ENCODE measurements at places on chromosomes 6 and 20.

GRCh38 chr6:30042476-30042875 lies 18.6 kb upstream of the POLR1H start:
- DNase-seq, result no peak

DNA sequence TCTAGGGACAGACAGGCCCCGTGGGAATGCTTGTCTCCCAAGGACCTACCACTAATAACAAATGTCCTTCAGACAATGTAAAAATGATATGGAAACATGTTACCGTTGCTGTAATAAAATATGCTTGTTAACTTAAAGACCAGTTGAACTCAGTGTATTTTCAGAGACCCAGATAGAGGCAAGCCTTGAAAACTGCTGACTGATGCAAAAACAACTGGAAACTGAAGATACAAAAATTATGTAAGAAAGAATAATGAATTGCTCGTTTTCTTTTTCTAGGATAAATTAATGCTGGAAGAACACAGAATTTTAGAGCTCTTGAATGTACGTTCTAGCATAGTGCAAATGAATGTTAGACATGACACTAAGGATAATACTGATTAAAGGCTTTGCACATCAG lies 311.5 kb upstream of the MAN1A1 start:
- DNase-seq, result no peak

- DNase-seq, result no peak
These were observed 12.1 kb downstream of the ZDHHC14 start for GRCh38 chr6:157392927-157393668.

DNA sequence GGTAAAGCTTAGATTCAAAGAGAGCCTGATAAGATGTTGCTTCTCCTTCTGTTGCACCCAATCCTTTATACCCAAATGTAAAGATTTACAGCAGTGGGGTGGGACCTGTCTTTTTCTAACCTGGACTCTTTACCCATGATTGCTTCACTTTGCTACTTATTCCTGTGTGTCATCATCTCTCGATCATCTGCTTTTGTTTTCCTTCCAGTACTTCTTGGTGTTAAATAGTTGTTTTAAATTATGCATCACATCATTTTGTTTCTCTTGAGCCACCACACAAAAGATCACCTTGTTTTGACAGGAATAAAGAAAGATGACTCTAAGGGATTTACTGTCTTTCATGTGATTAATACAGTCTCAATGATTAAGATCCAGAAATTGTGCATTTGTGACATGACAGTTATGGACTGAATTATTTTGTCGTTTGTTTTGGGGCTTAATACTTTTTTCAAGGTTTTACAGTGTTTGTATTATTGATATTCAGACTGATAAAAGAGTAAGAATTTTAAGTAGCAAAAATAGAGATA lies 123.1 kb downstream of the CDKAL1 start:
- DNase-seq, result no peak

DNA sequence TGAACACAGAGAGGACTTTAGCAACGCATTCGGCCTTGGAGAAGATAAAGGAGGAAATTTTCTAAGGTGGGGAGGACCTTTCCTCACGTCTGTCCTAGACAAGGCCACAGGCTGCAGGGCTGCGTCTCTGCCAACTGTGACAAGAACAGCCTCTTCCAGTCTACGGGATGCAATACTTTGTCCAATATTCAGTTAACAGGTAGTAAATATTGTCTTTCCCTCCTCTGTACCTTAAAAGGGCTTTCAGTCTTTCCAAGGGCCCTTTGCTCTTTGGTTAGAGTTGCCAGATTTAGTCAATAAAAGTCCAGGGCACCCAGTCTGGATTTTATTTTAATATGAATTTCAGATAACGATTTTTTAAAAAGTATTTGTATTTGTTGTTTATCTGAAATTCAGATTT lies 78.2 kb downstream of the ELOVL4 start:
- no peak for DNase-seq

GRCh38 chr6:69985180-69985579 lies 118.8 kb downstream of the COL19A1 start:
- no peak for DNase-seq

DNA sequence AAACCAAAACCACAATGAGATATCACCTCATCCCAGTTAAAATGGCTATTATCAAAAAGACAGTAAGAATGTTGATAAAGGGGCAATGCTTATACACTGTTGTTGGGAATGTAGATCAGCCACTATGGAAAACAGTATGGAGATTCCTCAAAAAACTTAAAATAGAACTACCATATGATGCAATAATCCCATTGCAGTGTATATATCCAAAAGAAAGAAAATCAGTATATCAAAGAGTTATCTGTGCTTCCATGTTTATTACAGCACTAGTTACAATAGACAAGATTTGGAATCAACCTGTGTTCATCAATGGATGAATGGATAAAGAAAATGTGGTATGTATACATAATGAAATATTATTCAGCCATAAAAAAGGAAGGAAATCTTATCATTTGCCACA lies 3.5 kb upstream of the FABP7 start:
- no peak for DNase-seq

DNA sequence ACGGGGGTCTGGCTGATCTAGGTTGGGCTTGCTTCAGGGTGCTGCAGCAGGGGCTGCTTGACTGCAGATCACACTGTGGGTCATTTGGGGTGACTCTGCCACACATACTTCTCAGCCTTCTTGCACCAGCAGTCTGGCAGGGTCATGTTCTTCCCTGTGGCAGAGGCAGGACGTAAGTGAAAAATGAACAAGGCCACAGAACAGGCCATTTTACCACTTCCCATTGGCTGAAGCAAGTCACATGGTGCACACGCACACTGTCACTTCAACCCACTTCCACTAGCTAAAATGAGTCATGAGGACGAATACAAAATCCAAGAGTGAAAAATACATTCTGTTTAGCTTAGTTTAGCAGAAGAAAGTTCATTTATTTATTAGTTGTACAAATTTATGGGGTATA lies 168.6 kb upstream of the GGTLC1 start:
- no peak for DNase-seq

DNA sequence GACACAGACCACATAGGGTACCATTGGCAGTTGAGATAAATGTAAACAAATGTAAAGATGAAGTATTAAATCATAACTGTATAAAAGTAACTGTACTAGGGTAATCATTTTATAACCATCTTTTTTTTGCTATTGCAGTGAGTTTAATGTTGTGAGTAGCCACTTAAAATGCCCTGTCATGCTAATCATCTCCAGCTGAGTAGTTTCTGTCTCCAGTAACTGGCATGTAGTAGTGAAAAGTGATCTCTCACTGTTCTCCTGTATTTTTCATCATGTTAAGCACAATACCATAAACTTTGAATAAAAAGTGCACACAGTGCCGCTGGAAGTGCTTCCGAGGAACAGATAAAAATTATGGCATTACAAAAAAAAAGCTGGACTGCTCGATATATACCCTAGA lies 45.0 kb upstream of the OPRM1 start:
- no peak for DNase-seq

DNA sequence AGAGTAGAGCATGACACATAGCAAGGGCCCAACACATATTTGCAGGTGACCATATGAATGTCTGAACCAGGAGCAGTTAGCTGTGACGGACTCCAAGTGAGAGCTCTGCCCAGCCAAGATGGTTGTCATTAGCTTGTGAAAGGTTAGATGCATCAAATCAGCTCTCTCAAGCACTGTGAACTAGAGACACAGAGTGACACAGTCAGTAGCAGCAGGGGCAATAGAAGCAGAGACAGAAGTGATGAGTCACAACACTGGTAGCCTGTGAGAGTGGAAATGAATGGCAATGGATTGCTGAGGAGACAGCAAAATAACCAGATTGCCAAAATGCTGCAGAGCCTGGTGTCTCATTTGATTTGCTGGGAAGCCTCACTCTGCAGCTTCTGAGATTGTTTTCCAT lies 558.9 kb downstream of the PKHD1 start:
- DNase-seq, result no peak

- no peak for DNase-seq
These were observed 10.8 kb downstream of the ASXL1 start for GRCh38 chr20:32368925-32369324.

- no peak for DNase-seq
These were observed 32.5 kb upstream of the KCNK5 start for GRCh38 chr6:39261751-39262150.

GRCh38 chr6:157025437-157025836 lies 248.3 kb downstream of the ARID1B start:
- DNase-seq, result no peak

DNA sequence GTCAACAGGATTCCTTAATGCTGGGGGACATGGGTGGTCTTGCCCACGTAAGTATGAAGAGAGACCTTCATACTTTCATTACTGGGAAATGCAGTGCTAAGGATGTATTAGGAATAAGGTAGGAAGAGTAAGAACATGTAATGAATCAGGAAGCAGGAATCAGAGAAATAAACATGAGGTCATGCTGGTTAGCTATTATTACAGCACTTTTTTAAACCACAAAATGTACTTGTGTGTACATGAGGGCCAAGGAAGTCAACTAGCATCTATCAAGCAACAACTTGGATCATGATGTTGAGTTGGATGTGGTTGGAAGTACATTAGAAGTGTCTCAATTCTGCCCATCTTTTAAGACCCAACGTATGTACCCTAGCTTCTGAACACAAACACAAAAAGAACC lies 63.5 kb upstream of the E2F3 start:
- no peak for DNase-seq

DNA sequence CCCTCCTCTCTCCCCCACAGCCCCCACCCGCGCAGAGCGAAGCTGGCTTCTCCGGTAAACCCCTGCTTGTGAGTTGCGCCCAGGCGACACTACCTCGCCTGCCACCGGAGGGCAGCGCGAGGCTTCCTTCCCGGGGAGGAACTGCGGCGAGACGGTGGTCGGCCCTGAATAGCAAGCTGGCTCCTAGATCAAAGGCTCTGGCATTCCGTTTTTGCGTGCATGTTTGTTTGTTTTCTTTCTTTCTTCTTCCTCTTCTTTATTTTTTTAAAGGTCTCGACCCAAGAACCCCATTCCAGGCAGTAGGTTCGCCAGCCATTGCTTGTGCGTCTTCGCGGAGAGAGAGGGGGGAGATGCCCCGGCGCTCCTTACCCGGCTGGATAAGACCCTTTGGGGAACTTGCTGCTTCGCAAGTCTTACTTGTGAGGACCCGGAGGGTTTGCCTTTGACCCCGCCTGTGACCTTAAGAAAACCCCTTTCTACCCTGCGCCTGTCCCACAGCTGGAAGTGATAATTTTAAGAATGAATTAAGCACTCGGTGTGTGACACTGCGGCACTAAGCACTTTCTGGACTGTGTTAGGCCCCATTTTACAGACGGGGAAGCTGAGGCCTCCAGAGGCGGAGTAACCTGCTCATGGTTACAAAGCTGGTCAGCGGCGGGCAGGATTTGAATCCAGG lies 92.7 kb upstream of the SIRPA start:
- peak; percentile 75 for DNase-seq

DNA sequence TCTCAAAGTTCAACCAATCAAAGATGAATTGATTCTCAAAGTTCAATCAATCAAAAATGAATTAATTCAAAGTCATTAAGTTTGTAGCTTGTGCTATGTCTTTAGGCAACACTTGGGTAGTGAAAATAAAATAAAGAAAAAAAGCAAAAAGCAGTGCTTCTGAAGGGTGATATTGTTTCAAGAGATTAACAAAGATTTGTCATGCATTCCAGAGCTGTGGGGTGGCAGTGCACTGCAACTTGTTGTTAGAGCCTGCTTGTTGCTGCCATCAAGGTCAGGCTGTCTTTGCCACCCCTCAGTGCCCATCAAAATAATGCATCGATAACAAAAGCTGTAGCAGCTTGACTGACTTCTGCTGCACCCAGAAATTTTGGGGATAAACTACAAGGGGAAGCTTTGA lies 128.6 kb downstream of the RNF144B start:
- no peak for DNase-seq

- no peak for DNase-seq
These were observed 31.1 kb downstream of the RALY start for GRCh38 chr20:34024723-34025351.

DNA sequence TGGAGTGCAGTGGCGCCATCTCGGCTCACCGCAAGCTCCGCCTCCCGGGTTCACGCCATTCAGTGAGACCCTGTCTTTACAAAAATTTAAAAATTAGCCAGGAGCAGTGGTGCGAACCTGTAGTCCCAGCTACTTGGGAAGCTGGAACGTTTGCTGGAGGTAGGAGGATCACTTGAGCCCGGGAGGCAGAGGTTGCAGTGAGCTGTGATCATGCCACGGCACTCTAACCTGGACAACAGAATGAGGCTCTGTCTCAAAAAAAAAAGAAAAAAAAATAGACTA lies 5.7 kb upstream of the PARD6B start:
- no peak for DNase-seq

DNA sequence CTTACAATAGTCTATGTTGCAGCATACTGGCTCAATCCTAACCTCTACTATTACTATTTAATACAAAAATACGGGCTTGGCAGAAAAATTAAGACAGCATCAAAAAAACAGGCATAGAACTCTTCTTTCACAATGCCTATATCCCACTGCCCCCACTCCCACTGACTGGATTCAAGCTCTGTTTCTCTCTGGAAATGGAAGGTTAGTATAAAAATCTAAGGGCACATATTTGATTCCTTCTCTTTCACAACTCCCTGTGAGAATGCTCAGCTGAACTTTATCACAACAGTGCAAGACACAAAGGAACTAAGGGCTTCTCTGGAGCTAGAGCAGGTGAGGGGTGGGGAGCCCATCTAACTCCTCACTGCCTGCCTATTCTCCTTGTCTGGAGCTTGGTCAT lies 258.4 kb upstream of the FAM83B start:
- no peak for DNase-seq

GRCh38 chr6:78525976-78526375 lies 341.4 kb upstream of the IRAK1BP1 start:
- DNase-seq, result no peak

DNA sequence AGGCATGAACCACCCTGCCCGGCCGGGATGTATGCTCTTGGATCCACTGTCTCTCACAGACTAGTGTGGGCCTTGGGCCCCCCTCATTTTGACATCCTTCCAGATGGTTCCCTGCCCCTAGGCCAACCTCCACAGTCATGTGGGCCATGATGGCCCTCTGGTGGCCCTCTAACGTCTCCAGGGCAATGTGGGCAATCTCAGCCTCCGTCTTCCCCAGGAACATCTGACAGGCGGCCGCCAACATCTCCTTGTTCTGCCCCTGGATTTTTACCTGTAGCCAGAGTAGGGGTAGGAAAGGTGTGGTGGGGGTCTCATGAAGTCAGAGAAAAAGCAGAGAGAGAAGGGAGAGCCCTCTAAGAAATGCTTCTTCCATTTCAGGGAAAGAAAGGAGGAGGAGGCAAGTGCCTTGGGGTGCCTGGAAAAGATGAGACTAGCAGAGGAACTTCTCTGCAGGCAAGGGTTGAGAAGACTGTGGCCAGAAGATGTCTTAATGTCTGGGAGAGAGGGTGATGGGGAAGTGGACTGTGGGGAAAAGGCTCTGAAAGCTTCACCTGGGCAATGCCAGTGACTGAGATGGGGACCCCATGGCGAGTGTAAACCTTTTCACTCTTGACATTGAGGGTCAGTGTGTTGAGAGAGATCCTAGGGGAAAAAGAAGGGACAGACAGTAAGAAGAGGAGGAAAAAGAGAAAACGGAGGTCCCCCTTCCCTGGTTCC lies 1.3 kb downstream of the FLOT1 start:
- DNase-seq, result no peak

Measured in NCI-H1105 treated with DMSO at 0.1 percent for 48 hours (cell line).